ENCODE measurements at places on chromosomes 6 and 20. TPM values are rescaled to one million over a fixed set of nuclear protein-coding genes. Genes with fewer than 3 reads are reported as not detected.

The PLEKHG1 gene
- 8.8 TPM for total RNA-seq

The BPIFB6 gene
- total RNA-seq = not detected

The CRISP2 gene
- not detected for total RNA-seq

The KCNQ5 gene
- total RNA-seq = 7.9 TPM

The PKIB gene
- total RNA-seq = 0.26 TPM

The REM1 gene
- total RNA-seq = not detected

The WFDC5 gene
- total RNA-seq = not detected

The GMEB2 gene
- total RNA-seq = 15.5 TPM

DNA sequence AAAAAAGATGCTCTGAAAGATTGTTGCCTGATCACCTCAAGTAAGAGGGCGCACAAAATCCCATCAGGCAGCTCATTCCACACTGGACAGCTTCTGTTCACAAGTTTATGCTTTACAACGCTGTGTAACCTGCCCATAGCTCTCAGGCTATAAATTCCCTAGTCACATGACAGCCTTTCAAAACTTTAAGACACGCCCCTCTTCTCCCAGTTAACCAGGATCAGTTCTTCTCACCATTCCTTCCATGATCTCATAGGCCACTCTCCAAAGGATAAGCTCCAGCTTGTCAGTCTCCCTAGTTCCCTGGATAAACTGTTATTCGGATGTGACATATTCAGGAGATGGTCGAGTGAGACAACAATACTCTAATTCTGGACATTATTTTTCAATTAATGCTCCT, 15.0 kb downstream of the ADNP start:
- no peaks in the 10 kb centered on the region for H3K36me3 ChIP-seq
- peaks cover 67% of the 10 kb centered on the region for H3K4me1 ChIP-seq

- no peak for DNase-seq
- H3K27me3 ChIP-seq = no peaks in the 10 kb centered on the region
- peak overlapping the region; percentile 55 for H3K27ac ChIP-seq
- H3K4me3 ChIP-seq = peak overlapping the region; percentile 42
- no peaks in the 10 kb centered on the region for H3K36me3 ChIP-seq
Measured at GRCh38 chr20:41047975-41048305, 19.3 kb downstream of the TOP1 start.

GRCh38 chr6:11111769-11112437, 378 bp upstream of the ERVFRD-1 start:
- DNase-seq = no peak
- H3K36me3 ChIP-seq = no peaks in the 10 kb centered on the region
- peaks cover 7% of the 10 kb centered on the region for H3K4me1 ChIP-seq
- no peak overlapping the region for H3K27ac ChIP-seq

DNA sequence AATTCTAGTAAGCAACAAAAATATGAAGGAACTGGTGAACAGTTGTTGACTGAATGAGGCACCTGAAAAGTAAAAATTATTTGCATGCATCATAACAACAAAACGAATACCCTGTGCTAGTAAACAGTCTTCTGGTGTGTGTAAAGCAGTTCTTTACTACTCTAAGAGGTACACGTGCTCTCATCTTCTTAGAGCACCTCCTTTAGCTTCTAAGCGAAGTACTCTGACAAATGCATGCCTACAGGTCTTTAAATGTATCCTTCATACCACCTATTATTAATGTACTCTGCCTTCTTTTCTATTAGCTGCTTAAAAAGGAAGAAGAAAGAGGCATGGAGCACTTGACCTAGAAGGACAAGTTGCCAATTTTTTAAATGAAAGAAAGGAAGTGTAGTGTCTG, 32.2 kb upstream of the MYB start:
- no peaks in the 10 kb centered on the region for H3K36me3 ChIP-seq
- H3K4me1 ChIP-seq = peaks cover 11% of the 10 kb centered on the region
- no peak overlapping the region for H3K4me3 ChIP-seq
- DNase-seq = no peak
- H3K27ac ChIP-seq = no peak overlapping the region
- no peaks in the 10 kb centered on the region for H3K27me3 ChIP-seq

DNA sequence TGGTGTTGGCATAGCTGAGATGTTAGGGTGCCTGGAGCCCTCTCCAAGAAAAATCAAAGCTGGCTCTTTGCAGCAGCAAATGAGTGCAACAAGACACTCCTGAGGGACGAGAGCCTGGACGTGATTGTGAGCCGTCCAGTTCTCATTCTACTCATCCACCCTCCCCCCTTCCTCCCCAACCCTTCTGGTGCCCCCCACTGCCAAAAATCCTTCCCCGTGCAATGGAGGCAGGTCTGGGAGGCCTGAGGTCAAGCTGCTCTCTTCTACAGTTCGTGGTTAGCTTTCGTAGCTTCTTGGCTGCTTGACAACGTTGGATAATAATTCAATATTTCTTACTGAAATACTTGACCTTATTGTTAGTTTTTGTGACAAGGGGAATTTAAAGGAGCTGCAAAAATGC, 185.3 kb upstream of the SUPT3H start:
- no peaks in the 10 kb centered on the region for H3K4me1 ChIP-seq
- no peak overlapping the region for H3K27ac ChIP-seq
- no peaks in the 10 kb centered on the region for H3K36me3 ChIP-seq
- DNase-seq = no peak
- H3K27me3 ChIP-seq = no peaks in the 10 kb centered on the region

- H3K27ac ChIP-seq = no peak overlapping the region
- peaks cover 5% of the 10 kb centered on the region for H3K27me3 ChIP-seq
- peak; percentile 53 for DNase-seq
- no peaks in the 10 kb centered on the region for H3K4me1 ChIP-seq
- H3K4me3 ChIP-seq = no peak overlapping the region
Measured at GRCh38 chr20:35992713-35993335, 24.4 kb downstream of the CNBD2 start.

DNA sequence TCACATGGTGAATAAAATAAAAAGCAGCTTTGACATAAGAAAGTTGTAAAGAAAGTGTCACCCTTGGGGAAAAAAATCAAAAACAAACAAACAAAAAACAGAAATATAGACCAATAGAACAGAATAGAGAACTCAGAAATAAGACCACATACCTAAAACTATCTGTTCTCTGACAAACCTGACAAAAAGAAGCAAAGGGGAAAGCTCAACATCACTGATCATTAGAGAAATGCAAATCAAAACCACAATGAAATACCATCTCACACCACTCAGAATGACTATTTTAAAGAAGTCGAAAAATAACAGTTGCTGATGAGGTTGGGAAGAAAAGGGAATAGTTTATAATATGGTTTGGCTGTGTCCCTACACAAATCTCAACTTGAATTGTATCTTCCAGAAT, 159.1 kb downstream of the TINAG start:
- H3K27ac ChIP-seq = no peak overlapping the region
- H3K4me3 ChIP-seq = no peak overlapping the region
- no peaks in the 10 kb centered on the region for H3K36me3 ChIP-seq
- DNase-seq = no peak

DNA sequence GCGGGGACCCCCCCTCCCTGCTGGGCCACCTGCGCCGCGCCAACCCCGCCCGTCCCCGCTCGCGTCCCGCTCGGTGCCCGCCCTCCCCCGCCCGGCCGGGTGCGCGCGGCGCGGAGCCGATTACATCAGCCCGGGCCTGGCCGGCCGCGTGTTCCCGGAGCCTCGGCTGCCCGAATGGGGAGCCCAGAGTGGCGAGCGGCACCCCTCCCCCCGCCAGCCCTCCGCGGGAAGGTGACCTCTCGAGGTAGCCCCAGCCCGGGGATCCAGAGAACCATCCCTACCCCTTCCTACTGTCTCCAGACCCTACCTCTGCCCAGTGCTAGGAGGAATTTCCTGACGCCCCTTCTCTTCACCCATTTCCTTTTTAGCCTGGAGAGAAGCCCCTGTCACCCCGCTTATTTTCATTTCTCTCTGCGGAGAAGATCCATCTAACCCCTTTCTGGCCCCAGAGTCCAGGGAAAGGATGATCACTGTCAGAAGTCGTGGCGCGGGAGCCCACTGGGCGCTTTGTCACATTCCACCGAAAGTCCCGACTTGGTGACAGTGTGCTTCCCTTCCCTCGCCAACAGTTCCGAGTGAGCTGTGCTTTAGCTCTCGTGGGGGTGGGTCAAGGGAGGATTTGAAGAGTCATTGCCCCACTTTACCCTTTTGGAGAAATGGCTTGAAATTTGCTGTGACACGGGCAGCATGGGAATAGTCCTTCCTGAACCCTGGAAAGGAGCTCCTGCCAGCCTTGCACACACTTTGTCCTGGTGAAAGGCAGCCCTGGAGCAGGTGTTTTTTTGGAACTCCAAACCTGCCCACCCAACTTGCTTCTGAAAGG, 2.1 kb downstream of the VEGFA start:
- H3K27ac ChIP-seq = peak overlapping the region; percentile 92
- peak; percentile 17 for DNase-seq
- peaks cover 25% of the 10 kb centered on the region for H3K27me3 ChIP-seq
- peak overlapping the region; percentile 37 for H3K4me3 ChIP-seq
- H3K4me1 ChIP-seq = peaks cover 9% of the 10 kb centered on the region

GRCh38 chr6:112193117-112193516, 61.2 kb downstream of the LAMA4 start:
- no peaks in the 10 kb centered on the region for H3K36me3 ChIP-seq
- DNase-seq = no peak
- H3K27me3 ChIP-seq = no peaks in the 10 kb centered on the region

DNA sequence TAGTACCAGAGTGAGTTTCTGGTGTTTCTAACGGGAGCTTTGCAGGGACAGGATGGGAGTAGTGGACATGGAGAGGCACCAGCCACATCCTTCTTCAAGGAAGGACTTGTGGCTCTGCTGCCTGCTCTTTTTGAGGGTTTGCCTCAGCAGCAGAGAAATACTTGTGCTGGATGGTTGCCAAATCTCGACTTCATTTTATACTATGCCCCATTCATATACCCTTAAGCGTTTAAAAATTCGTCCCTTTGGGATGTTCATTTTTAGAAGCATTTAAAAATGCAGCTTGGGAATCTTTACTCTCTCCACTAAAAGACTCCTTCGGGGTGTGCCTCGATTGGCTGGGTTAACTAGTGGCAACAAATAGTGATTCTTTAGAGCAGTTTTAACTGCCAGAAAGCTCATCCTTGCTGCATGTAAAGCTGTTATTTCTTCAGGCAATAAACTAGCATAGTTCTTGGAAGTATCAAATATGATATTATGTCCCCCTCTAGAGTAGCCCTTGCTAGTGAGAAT, 126.5 kb upstream of the B3GAT2 start:
- no peak for DNase-seq
- no peak overlapping the region for H3K4me3 ChIP-seq
- no peak overlapping the region for H3K27ac ChIP-seq
- H3K27me3 ChIP-seq = no peaks in the 10 kb centered on the region

DNA sequence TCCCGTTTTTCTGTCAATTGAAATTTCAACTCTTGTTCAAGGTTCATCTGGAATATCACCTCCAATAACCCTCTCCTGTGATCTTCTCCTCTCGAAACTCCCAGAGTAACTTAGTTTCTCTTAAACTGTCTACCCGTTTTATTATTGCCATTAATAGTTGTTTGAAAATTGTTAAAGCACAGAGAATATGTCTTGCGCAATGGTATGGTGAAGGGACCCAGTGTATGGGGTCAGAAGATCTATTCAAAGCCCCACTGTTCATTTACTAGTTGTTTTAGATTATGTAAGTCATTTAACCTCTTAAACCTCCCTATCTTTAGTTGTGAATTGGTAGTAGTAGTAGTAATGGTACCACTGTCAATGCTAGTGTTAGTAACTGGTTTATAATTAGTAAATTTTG, 6.2 kb upstream of the TAB2 start:
- H3K4me1 ChIP-seq = peaks cover 4% of the 10 kb centered on the region
- DNase-seq = no peak
- no peaks in the 10 kb centered on the region for H3K27me3 ChIP-seq
- H3K27ac ChIP-seq = no peak overlapping the region
- H3K36me3 ChIP-seq = no peaks in the 10 kb centered on the region

DNA sequence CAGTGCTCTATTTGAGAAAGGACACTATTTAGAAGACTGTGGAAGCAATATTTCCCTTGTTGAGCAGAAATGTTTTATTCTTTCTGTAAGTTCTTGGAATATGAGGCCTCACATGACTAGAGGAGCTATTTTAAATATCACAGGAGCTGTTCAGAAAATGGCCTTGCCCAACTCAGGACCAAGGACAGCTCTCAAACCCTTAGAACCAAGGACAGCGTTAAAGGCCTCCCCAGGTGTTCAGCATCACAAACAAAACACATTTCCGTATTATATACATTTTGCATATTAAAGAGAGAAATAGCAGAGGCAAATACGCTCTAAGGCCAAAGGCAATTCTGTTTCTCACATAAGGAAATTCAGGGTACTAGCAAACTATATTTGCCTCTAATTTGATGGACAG, 631.4 kb downstream of the CDH26 start:
- no peak overlapping the region for H3K4me3 ChIP-seq
- H3K4me1 ChIP-seq = no peaks in the 10 kb centered on the region
- no peaks in the 10 kb centered on the region for H3K27me3 ChIP-seq
- DNase-seq = no peak
- no peak overlapping the region for H3K27ac ChIP-seq
- no peaks in the 10 kb centered on the region for H3K36me3 ChIP-seq

DNA sequence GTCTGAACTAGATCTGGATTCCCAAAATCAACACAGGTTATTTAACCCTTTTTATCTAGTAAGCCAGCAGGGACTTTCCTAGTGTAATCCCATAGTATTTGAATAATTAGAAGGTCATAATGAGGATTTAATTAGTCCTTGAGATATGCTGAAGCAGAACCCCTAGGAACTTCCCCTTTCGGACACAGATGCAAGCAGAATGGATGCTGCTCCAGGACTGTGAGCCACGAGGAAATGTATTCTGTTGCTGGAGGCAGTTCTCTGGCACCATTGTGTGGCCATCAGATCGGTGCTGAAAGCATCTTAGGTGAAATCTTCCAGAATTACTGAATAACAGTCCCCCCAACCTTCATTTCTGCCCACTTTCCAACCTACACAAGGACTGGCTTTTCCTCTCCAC, 206.9 kb downstream of the TMEM242 start:
- H3K4me1 ChIP-seq = no peaks in the 10 kb centered on the region

GRCh38 chr6:45310118-45310788, 17.9 kb upstream of the RUNX2 start:
- no peaks in the 10 kb centered on the region for H3K27me3 ChIP-seq
- peaks cover 24% of the 10 kb centered on the region for H3K4me1 ChIP-seq
- no peaks in the 10 kb centered on the region for H3K36me3 ChIP-seq

GRCh38 chr6:129835691-129836090, 25.4 kb downstream of the TMEM244 start:
- no peaks in the 10 kb centered on the region for H3K36me3 ChIP-seq
- no peak overlapping the region for H3K4me3 ChIP-seq
- no peak overlapping the region for H3K27ac ChIP-seq

- no peaks in the 10 kb centered on the region for H3K4me1 ChIP-seq
- DNase-seq = no peak
- H3K27me3 ChIP-seq = no peaks in the 10 kb centered on the region
- no peaks in the 10 kb centered on the region for H3K36me3 ChIP-seq
Measured at GRCh38 chr6:117167520-117168271, 97.7 kb upstream of the VGLL2 start.
